ENCODE measurements at places on chromosomes 16 and 17. TPM values are rescaled to one million over a fixed set of nuclear protein-coding genes. Genes with fewer than 3 reads are reported as not detected.

DNA sequence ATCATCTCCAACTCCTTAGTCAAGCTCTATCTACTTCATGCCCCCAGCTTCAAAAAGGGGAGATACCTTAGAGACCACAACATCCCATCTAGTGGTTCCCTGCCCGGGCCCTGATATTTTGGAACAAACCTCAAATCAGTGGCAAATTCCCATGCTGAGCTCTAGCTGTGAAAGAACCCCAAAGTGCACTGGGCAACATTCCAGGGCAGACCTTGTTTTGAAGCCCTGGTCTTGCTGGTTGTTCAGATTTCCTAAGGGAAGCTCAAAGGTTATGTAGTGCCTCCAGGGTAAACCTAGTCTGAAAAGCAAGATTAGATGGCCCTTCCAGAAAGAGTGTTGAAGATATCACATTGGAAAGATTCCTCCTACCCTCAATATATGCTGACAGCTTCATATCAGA, 16.3 kb downstream of the FAM117A start:
- DNase-seq, result no peak

- no peak for DNase-seq
Observed at GRCh38 chr16:14608604-14609003, 21.5 kb downstream of the PARN start.

- no peak for DNase-seq
Observed at GRCh38 chr16:70804734-70805169, 3.8 kb upstream of the VAC14 start.

DNA sequence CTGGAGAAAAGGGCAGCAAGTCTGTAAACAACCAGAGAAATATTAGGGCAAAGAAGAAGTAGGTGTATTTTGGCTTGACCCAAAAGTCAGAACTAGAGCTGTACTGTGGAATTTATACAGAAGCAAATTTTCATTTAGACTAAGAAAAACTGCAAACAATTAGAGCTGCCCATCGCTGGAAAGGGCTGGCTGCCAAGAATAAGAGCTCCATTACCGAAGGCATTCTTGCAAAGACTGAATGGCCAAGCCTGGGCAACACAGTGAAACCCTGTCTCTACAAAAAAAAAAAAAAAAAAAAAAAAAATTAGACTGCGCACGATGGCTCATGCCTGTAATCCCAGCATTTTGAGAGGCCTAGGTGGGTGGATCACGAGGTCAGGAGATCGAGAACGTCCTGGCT, 53.9 kb upstream of the TMC5 start:
- DNase-seq, result no peak

DNA sequence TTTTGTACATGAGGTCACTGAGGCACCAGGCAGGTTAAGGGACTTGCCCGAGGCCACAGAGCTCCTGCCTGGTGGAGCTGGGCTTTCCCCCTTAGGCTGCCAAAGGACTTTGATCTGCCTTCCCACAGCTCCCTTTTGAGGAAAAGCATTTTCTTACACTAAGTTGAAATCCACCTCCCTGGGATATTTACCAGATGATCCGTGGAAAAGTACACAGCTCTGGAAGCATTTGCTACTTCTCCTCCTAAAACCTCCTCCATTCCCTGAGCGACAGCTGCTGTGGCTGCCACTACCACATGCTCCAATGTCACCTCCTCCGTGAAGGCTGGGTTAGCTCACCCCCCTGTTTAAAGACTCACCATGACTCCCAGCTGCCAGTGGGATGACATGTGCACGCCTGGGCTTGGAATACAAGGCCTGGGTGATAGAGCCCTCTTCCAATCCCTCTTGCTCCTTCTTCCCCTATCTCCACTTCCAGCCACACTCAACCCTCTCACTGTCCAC, 1.2 kb upstream of the MPRIP start:
- DNase-seq, result no peak

- no peak for DNase-seq
Observed at GRCh38 chr17:72334205-72334604, 213.4 kb downstream of the SOX9 start.

- no peak for DNase-seq
Observed at GRCh38 chr16:10992797-10993196, 48.4 kb downstream of the CLEC16A start.

DNA sequence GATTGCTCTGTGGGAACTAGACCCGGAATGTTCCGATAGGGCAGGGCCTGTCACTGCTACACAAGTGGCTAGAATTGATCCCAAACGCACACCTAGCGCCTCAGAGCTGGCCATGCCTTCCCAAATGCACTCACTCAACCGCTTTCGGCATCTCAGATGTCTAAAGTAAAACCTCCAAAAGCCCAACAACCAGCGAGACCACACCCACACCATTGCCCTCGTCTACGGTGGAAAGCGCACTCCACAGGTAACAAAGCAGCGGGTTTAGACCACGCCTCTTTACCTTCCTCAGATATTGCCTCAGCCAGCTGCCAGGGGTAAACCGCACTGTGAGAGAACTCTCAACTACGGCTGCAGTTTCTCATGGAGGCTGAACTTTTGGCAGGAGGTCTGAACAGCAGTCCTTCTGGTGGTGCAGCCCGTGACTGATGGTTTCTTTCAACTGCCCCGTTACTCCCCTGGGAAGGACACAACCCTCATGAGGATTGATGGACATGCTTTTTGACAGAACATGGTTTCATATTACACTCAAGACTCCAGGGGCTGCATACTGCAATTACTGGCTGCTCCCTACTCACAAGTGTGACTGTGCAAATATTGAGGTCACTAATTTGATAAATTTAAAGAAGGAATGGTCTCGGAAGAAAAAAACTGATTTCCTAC, 34.5 kb downstream of the USP7 start:
- DNase-seq, result no peak

GRCh38 chr16:15141586-15141985, 47.5 kb upstream of the RRN3 start:
- no peak for DNase-seq

GRCh38 chr17:74345433-74346241, 16.0 kb downstream of the BTBD17 start:
- no peak for DNase-seq

DNA sequence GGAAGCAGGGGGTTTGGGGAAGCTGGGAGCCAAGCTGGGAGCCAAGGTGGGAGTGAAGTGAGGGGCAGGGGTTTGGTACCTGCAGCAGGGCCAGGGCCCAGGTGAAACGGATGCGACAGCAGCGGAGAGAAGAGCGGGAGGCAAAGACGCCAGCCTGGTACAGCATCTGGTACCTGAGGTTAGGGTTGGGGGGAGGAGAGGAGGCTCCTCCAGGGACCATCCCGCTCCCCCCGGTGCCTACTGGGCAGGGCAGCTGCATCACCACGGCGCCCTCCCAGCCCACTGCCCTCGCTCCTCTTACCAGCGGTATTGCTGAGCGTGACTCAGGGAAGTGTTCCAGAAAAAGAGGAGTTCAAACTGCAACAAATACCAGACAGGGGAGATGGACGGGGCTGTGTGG, 9.8 kb downstream of the CLN3 start:
- DNase-seq, result no peak

DNA sequence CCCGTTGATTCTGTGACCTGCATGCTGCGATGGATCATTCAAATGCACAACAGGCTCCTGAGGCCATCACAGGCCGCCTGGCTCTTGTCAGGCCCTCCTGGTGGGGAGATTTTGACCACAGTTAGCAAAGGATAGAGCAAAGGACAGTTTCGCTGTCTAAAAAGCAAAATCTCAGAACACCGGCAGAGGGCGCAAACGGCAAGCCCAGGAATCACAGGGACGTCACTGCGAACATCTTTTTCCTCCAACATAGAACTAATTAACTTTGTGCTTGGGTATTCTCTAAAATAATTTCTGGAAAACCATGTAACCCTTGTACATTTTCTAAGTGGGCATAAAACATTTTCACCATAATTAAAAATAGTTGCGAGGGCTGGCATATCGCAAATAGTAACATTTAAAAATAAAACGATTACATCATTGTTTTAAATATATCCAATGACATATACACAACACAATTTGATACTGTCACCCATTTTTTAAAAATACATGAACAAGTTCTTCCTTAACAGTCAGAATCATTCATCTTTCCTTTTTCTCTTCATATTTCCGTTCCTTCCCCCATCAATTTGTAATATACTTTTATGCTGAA, 19.7 kb upstream of the SLC47A1 start:
- peak; percentile 43 for DNase-seq

- DNase-seq, result no peak
Observed at GRCh38 chr17:76492989-76493501, 8.2 kb downstream of the RHBDF2 start.

DNA sequence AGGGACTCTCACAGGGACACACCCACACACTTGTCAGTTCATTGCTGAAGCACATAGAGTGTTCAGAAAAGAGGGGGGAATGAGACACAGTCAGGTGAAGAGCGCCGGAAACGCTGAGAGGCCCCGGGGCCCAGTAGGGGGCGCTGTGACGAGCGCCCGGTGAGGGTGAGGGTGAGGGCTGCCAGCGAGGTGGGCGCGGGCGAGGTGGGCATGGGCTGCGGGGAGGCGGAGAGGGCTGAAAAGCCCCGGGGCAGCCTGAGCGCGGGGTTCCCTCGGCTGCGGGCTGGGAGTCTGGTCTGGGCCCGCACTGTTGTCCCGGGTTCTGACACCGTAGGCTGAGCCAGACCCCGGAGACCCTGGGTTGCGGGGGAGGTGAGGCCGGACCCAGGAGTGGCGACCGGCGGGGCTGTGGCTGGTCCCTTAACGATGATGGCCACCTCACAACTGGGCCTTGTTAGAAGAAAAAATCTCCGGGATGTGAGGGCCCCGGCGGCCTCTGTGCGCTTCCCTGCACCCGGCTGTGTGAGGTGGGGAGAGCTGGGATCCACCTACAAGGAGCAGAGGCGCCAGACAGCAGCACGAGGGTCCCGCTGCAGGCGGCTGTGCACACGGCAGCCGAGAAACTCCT, 91.4 kb downstream of the C16orf78 start:
- no peak for DNase-seq

DNA sequence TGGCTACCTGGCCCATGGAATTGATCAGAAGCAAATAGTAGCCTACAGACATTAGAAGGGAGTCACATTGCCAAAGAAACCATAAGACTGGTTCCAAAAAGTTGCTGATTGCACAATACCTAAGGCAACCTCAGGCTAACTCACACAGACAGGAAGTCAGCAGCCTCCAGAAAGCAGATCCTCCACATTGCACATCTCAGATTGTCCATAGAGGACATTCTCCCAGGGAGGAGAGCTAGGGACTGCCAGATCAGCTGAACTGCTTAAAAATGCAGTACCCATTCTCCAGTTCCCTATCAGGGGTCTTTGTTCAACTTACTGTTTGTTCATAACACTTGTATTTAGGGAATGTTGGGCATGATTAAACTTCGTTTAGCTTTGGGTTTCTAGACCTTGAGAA, 4.2 kb downstream of the CCL3 start:
- DNase-seq, result no peak

GRCh38 chr16:88953003-88953690, 23.9 kb downstream of the CBFA2T3 start:
- no peak for DNase-seq

DNA sequence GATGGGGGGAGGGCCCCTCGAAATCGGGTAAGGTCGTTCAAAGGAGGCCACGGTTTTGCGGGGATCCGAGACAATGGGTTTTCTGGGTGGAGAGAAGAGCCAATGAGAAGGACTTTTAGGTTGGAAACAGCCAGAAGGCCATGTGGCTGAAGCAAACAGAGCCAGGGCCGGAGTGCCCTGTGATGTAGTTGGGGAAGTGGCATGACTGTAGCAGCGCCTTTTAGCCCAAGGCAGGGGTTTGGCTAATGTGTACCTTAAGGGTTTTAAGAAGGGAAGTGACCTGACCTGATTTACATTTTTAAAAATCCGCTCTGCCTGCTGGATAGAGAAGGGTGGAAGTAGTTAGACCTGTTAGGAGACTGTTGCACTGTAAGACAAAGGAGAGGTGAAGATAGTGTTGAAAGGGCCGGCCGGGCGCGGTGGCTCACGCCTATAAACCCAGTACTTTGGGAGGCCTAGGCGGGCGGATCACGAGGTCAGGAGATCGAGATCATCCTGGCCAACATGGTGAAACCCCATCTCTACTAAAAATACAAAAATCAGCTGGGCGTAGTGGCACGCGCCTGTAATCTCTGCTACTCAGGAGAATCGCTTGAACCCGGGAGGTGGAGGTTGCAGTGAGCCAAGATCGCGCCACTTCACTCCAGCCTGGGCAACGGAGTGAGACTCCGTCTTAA, 1.0 kb downstream of the LYRM1 start:
- DNase-seq, result no peak

DNA sequence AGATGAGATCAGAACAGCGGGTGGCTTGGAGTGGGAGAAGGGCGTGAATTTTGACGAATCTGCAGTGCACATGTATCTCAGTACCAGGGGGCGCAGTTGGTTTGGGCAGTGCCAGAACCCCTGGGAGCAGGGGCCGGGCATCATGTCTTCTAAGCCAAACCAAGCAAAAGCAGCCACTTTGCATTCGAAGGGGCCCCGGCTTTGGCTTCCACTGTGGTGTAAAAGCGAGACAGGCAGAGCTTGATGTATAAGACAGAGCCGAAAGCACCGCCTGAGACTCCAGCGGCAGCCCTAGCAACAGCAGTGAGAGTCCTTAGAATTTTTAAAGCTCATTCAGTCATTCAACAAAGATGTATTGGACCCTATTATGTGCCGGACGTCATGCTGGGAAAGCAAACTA, 3.8 kb upstream of the XYLT1 start:
- DNase-seq, result no peak

DNA sequence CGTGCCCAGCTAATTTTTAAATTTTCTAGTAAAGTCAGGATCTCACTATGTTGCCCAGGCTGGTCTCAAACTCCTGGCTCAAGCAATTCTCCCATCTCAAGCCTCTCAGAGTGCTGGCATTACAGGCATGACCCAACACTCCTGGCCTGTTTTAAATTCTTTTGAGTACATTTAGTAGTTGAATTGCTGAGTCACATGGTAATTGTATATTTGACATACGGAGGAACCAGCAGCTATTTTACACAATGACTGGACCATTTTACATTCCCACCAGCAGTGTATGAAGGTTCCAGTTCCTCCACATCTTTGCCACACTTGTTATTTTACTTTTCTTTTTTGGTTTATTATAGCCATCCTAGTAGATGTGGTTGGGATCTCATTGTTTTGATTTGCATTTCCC, 43.6 kb downstream of the RHOT1 start:
- no peak for DNase-seq

- no peak for DNase-seq
Observed at GRCh38 chr17:49978501-49978900, 9.5 kb downstream of the DLX4 start.

DNA sequence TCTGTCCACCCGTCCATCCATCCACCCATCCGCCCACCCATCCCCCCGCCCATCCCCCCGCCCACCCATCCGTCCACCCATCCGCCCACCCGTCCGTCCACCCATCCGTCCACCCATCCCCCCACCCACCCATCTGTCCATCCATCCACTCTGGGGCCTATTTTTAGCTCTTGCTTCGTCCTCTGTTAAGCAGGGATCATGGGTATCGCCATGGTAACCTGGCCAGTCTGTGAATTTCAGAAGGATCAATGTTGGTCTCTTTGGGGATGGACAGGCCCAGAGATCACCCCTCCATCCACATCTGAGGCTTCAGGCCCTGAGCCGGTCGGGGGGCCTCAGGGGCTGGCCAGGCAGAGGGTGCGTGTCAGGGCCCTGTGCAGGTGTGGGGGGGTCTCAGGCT, 15.2 kb upstream of the DPEP1 start:
- DNase-seq, result no peak

AATK gene
- 7.6 TPM for total RNA-seq

CASKIN2 gene
- 11.1 TPM for total RNA-seq

CDH1 gene
- total RNA-seq, result 35.2 TPM

BRIP1 gene
- 19.0 TPM for total RNA-seq

TBC1D3B gene
- total RNA-seq, result 2.1 TPM

P2RX5 gene
- total RNA-seq, result 1.3 TPM

OR1A1 gene
- not detected for total RNA-seq

LRRC46 gene
- total RNA-seq, result not detected

ACOX1 gene
- total RNA-seq, result 76.0 TPM

KRT12 gene
- not detected for total RNA-seq
